Stimulated activated CD4-positive, alpha-beta T cell treated with anti-CD3 and anti-CD28 coated beads, Interleukin-4, amount 100 ng/mL, for 1 hour (primary cell): ENCODE measurements at places on chromosomes 4 and X.

- no peak for DNase-seq
Observed at GRCh38 chr4:15683143-15683495, 1.5 kb downstream of the FAM200B start.

GRCh38 chr4:24775032-24775605, 20.3 kb upstream of the SOD3 start:
- no peak for DNase-seq

GRCh38 chr4:10731690-10732089, 47.1 kb upstream of the CLNK start:
- DNase-seq, result no peak

DNA sequence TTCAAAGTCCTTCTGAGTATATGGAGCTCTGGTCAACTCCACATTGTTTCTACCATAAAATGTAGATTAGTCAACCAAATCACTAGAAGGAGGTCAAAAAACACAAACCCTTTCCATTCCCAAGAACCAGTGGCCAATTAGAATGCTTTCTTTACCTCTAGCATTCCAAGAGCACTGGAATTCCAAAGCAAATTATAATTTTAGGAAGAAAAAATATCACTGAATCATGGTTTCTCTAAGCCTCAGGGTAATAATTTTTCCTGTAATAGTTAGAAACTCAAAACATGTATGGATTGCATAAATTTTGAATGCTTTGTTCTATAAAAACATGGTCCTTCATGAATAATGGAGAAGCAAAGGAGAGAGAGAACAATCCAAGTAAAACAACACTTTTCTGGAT, 39.5 kb downstream of the LEF1 start:
- no peak for DNase-seq

GRCh38 chr4:177687117-177687516, 244.9 kb upstream of the AGA start:
- DNase-seq, result no peak

- DNase-seq, result no peak
Observed at GRCh38 chrX:46407036-46407752, 138.0 kb downstream of the ZNF674 start.

DNA sequence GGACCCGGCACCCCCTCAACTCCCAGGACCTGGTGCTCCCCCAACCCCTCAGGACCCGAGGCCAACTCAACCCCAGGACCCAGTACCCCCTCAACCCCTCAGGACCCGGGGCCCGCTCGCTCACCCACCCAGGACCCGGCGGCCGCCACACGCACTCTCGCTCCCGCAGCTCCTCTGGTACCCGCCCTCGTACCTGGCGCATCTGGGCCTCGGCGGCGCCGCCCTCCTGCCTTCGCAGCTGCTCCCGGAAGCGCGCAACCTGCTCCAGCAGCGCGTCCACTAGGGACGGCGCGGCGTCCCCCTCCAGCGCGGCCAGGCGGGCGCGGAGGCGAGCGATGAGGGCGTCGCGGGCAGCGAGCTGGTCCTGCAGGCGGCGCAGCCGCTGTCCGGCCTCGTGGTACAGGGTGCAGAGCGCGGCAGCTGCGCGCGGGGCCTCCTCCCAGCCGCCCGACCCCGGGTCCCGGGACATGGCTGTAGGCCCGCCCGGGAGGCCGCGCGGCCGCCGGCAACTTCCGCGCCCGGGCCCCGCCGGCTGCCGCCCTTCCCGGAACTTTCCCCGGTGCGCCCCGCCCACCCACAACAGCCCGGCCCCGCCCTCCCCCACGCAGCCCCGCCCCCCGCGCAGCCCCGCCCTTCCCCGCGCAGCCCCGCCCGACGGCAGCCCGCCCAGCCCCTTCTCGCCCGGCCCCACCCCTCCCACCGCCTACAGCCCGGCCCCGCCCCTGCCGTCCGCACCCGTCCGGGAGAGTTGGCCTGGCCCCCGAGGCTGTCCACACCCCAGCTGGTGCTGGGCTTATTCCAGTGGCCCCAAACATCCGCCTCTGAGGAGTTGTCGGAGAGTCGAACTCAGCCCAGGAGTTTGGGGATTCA, at the start of gene TNIP2:
TNIP2 (minus strand) TSS at position 516 of the 870 bp plus-strand sequence; CDS start at position 469, 47 bp downstream.
- peak; percentile 78 for DNase-seq

GRCh38 chr4:78885598-78885997, 53.6 kb downstream of the PAQR3 start:
- DNase-seq, result no peak

- DNase-seq, result no peak
Observed at GRCh38 chr4:168293386-168293975, 25.1 kb downstream of the DDX60 start.

- DNase-seq, result no peak
Observed at GRCh38 chr4:11263208-11263607, 165.5 kb downstream of the HS3ST1 start.

GRCh38 chrX:139924069-139924695, 8.7 kb downstream of the ATP11C start:
- no peak for DNase-seq

- no peak for DNase-seq
Observed at GRCh38 chr4:32061916-32062315, 1341.7 kb downstream of the PCDH7 start.

DNA sequence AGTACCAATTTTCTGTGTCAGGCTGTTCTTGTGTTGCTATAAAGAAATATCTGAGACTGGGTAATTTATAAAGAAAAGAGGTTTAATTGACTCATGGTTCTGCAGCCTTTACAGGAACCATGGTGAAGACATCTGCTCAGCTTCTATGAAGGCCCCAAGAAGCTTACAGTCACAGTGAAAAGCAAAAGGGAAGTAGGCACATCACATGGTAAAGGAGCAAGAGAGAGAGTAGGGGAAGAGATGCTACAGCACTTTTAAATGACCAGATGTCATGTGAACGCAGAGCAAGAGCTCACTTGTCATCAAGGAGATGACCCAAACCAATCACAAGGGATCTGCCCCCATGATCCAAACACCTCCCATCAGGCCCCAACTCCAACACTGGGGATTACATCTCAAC, 174.3 kb downstream of the ATP10D start:
- DNase-seq, result no peak

GRCh38 chr4:173289353-173289727, 44.8 kb downstream of the HMGB2 start:
- DNase-seq, result no peak

DNA sequence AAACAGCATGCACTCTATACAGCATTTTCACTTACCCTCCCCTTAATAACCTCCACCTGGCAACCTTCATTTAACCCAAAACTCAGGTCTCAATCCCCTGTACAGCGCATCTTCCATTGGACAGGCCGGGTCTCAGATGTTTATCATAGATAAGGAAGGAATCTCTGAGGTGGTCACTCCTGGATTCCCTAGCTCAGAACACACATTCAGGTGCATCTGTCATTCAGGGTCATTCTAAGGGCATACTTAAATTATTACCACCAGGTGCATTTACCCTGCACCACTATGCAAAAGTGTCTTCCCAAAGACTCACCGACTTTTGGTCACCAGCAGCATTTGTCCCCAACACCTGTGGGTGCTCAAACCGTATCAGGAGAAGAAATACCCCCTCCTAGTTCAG, 144.2 kb downstream of the RELL1 start:
- no peak for DNase-seq

DNA sequence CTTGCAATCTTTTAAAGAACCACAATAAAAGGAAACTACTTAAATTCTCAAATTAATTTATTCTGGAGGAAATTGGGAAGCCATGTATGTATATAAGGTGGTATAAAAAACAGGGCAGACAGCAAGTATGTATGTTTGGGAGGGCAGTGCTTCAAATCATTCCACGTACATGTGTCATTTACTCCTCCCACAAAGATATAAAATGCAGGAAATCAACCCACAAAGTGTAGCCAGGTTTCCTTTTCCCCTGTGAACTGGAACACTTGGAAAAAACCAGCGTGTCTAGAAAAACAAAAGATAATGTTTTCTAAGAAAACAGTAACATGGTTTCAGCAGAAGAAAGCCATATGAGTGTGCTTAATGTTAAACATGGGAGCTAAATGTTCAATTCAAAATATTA, 156.7 kb upstream of the FAM47A start:
- DNase-seq, result no peak

DNA sequence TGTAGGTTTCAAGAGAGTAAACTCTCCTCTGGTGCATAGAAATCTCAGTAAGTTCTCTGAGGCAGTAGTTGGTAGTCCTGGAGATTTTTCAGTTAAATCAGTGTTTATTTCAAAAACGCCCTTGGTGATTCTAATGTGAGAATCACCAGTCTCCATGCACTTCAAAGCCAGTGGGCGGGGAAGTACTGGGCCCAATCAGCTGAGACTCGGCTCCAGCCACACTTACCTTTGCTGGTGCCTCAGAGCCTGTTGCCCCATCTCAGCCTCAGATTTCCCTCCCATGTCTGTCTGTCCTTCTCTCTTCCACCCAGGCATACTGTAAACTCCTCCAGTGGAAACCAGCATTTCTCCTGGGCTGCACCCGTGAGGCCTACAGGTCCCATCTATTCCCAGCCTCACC, 7.4 kb upstream of the MGST2 start:
- no peak for DNase-seq

GRCh38 chr4:69793732-69794131, 33.3 kb upstream of the SULT1B1 start:
- DNase-seq, result no peak

DNA sequence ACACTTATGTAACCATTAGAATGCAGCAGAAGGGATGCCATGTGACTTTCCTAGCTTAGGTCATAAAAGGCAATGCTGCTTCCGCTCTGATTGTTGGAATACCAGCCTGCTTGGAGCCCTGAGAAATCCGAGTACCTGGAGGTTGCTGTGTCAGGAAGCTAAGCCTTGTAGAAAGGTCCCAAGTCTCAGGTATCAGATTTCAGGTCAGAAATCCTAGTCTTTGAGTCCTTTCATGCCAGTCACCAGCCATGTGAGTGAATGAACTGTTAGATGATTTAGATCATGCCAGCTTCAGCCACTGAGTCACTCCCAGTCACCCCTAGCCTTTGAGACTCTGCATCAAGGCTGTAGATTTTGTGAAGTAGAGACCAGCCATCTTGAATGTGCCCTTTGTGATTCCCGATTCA, 23.5 kb downstream of the RAP1GDS1 start:
- DNase-seq, result no peak

GRCh38 chrX:56661193-56661592, 67.8 kb upstream of the NBDY start:
- no peak for DNase-seq
